ENCODE measurements at places on chromosomes 1 and 21. TPM values are rescaled to one million over a fixed set of nuclear protein-coding genes. Genes with fewer than 3 reads are reported as not detected.

GRCh38 chr21:35527358-35527757 is 478.3 kb upstream of the RUNX1 start:
- no peak for DNase-seq

DNA sequence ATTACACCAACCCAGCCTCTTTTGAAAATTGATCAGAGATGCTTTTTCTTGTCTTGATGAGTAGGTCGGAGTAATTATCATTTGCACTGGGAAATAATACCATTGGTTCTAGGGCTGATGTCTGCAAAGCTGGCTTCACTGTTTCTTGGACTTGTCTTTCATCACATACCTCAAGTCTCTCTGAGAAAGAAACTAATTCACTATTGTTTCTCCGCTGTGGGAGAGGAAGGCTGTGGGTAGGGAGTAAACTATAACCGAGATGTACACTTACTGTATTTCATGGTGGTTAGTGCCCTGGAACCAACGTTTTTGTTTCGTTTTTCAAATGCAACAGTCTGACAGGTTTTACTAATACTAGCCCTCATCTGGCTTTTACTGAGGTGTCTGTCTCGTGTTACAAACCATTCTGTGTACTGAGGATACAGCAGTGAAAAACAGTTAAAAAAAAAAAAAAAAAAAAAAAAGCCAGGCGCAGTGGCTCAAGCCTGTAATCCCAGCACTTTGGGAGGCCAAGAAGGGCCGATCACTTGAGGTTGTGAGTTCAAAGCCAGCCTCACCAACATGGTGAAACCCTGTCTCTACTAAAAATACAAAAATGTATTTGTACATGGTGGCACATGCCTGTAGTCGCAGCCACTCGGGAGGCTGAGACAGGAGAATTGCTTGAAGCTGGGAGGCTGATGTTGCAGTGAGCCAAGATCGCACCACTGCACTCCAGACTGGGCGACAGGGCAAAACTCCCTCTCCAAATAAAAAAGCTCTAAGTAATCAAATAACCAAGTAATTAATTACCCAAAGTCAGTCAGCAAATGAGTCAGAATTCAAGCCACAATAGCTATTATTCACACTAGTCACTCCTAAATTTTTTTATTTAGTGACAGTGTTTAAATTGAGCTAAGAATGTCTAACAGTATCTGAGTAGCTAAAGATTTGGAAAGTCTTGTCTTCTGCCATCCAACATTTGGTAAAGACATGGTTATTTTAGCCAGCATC is 23.3 kb downstream of the TOMM20 start:
- DNase-seq: no peak

DNA sequence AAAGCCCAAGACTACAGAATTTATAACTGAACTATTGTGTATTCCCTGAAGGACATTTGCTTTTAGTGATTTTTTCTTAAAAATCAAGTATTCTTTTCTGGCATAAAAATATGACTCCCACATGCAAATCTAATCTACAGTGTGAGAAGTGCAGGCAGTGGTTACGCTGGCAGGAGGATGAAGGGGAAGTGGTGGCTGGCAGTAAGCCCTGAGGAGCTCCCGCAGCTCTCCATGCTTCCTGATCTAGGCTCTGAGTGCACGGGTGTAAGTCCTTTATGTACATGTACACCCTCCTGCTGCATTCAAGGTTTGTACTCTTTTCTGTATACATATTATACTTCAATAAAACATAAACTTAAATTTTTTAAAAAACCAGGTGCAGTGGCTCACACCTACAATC is 67.5 kb upstream of the PRDX6 start:
- no peak for DNase-seq

GRCh38 chr1:2237773-2238172 is 9.7 kb downstream of the SKI start:
- no peak for DNase-seq

DNA sequence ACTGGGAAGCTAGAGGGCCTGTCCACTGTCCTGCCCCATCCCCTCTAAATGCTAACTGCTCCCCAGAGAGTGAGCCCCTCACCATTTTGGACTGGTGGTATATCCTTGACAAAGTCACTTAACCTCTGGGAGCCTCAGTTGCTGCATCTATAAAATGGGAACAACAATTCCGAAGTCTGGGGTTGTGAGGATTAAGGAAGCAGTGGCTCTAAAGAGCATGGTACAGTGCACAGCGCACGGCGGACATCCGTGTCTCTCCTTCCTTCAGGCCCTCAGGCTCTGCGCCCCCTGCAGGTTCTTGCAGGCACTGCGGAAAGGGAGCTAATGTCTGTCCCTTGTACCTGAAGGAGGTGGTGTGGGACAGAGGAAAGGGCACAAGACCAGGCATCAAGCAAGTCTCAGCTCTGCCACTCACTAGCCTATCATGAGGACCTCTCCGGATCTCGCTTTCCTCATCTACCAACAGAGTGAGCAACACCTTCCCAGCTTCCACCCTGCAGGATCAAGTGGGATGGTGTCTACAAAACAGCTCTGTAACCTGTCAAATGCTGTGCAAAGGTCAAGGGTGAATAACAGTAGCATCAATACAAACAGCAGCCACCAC is 20.1 kb downstream of the ECE1 start:
- no peak for DNase-seq

DNA sequence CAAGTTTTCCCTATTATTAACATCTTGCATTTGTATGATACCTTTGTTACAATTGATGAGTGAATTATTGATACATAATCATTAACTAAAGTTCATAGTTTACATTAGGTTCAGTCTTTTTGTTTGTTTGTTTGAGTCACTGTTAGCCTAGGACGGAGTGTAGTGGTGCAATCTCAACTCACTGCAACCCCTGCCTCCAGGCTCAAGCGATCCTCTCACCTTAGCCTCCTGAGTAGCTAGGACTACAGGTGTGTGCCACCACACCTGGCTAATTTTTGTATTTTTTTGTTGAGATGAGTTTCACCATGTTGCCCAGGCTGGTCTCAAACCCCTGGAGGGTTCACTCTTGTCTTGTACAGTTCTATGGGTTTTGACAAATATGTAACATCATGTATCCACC is 33.9 kb upstream of the PGM1 start:
- DNase-seq: no peak

- no peak for DNase-seq
These were observed 9.2 kb downstream of the SFT2D2 start for GRCh38 chr1:168234846-168235547.

DNA sequence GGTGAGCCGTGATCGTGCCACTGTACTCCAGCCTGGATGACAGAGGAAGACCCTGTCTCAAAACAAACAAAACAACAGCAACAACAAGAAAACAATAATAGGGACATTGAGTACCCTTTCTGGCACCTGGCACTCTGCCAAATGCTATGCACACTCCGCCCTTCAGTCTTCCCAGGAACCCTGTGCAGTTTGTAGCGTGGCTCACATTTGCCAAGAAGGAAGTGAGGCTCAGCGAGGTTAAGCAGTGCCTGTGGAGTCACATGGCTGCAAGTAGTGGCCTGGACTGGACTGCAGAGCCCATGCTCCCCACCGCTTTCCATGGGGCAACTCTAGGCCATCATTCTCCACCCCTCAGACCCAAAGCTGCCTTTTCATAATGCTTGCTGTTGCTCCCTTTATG is 5.3 kb upstream of the EVA1B start:
- DNase-seq: no peak

GRCh38 chr21:17987382-17988101 is 168.4 kb upstream of the C21orf91 start:
- DNase-seq: no peak

- no peak for DNase-seq
These were observed 40.8 kb upstream of the EFHD2 start for GRCh38 chr1:15368888-15369287.

DNA sequence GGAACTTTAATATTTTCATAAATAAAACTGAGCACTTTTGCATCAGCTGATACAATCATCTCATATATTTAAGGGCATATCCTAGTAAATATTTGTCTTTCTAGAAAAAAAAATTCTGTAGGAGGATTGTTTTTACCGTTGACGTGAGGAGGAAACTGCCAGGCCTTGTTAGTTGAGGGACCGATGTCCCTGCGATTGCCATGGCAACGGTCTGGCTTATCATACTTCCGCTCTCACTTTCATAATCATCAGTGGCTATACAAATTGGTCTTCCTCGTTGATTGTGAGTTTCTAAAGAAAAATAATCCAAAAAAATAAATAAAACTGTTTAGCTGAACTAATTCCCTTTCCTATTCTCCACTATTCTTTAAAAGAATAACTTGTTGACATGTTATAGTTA is 69.3 kb upstream of the ANGPTL3 start:
- no peak for DNase-seq

DNA sequence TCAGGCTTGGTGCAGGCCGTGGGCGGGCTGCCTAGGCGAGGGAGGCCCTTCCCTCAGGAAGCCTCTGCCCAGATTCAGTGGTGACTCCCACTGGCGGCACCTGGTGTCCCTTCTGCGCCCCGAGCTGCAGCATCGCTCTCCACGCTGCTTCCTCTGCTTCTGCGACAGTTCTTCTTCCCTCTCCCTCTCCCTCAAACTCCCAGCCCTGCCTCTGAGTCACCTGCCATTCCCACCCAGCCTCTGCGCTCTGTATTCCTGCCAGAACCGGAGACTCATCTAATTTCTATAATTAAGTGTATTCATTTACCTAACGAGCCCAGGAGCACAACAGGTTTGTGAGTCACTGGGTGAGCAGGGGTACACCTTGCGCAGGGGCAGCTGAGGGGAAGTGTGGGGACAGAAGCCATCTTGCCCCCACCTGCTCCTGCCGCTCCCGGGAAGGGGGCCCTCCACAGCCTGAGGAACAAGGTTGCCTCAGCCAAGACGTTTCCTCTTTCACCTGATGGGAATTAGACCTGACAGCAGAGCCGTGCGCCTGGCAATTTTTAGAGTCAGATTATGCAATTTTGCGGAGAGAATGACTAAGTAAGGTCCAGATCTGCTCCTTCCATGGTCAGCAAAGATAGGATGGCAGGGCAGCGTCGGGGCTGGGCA is 19.4 kb downstream of the KCNC4 start:
- peak; percentile 68 for DNase-seq

DNA sequence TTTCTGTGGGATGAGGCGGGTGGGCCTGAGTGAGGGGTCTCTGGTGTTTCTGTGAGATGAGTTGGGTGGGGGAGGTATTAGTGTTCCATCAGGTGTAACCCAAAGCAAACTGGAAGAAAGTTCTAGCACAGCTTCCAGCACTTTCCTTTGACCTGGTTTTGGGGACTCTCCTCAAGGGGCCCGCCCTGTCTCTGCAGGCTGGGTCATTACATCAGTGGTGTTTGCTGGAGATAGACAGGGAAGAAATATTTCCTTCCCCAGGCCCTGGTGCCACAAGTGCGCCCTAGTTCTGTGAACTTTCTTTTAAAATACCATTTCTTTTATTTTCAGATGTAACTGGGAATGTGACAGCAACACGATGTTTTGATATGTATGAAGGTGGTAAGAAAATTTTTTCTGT is 16.5 kb upstream of the MX2 start:
- DNase-seq: no peak

GRCh38 chr1:116232989-116233514 is 121.9 kb downstream of the MAB21L3 start:
- no peak for DNase-seq

DNA sequence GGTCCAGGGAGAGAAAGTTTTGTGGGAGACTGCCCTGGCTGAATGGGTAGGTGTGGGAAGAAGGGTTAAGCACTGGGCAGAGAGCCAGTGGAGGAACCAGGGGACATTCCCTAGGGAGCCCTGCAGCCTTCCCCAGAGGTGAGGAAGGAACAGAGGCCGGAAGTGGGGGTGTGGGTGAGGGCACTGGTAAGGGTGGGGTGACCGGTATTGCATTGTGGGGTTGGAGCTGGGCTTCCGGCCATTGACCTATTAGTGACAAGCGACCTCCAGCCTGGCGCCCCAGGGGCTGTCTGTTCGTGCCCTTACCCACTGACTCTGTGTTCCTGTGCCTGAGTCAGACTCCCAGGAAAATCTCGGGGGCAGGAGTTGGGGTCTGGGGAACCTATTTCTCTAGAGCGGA is 3.5 kb upstream of the TSPAN1 start:
- DNase-seq: peak; percentile 90

DNA sequence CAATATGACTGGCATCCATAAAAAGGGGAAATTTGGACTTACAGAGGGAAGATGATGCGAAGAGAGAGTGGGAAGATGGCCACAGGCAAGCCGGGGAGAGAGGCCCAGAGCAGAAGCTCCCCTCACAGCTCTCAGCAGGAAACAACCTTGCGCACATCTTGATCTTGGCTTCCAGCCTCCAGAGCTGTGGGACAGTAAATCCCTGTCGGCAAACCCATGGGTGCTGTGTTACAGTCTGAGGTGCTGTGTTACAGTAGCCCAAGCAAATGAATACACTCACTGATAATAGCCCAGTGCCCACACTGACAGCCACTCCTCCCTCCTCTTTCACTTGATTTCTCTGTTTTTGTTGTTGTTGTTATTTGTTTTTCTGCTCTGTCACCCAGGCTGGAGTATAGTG is 22.4 kb downstream of the CDCA8 start:
- DNase-seq: no peak

GRCh38 chr1:6601049-6601922 is 1.4 kb downstream of the KLHL21 start:
- peak; percentile 90 for DNase-seq

DNA sequence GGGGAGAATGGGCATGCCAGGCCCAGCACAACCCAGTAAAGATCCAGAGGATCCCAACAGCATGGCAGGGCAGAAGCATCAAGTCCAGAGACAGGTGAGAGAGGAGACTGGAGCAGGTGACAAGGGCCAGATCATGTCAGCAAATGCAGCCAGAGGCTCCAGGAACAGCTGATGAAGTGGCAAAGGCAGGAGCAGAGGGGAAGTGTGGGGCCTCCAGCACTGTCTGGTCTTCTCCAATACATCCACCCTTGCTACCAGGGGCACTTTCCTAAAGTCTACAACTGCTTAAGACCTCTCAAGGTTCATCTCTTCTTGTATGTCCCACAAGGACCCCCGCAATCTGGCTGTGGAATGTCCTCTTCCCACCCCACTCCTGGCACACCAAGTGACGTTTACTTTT is 17.4 kb downstream of the FAM163A start:
- DNase-seq: no peak

Gene AXDND1
- 3.4 TPM for total RNA-seq

Gene TNFAIP8L2
- total RNA-seq: not detected

Gene SAMD13
- total RNA-seq: 2.5 TPM

Gene SIPA1L2
- total RNA-seq: not detected

Gene TAL1
- total RNA-seq: not detected

Gene PDPN
- not detected for total RNA-seq

Gene FPGT
- total RNA-seq: 7.5 TPM

Gene PLEKHG5
- total RNA-seq: 11.3 TPM

Gene SFN
- total RNA-seq: 326 TPM

Data from PC-9 (cell line).